HFF-Myc (cell line): ENCODE measurements at places on chromosomes 4 and X.
A peak's percentile ranks its signal among the peaks of the same experiment; 100 is the strongest.

- DNase-seq: no peak
Observed at GRCh38 chrX:135114392-135114791, 5.9 kb downstream of the ETDB start.

GRCh38 chr4:1099270-1099669 lies 14.1 kb downstream of the RNF212 start:
- no peak for DNase-seq

DNA sequence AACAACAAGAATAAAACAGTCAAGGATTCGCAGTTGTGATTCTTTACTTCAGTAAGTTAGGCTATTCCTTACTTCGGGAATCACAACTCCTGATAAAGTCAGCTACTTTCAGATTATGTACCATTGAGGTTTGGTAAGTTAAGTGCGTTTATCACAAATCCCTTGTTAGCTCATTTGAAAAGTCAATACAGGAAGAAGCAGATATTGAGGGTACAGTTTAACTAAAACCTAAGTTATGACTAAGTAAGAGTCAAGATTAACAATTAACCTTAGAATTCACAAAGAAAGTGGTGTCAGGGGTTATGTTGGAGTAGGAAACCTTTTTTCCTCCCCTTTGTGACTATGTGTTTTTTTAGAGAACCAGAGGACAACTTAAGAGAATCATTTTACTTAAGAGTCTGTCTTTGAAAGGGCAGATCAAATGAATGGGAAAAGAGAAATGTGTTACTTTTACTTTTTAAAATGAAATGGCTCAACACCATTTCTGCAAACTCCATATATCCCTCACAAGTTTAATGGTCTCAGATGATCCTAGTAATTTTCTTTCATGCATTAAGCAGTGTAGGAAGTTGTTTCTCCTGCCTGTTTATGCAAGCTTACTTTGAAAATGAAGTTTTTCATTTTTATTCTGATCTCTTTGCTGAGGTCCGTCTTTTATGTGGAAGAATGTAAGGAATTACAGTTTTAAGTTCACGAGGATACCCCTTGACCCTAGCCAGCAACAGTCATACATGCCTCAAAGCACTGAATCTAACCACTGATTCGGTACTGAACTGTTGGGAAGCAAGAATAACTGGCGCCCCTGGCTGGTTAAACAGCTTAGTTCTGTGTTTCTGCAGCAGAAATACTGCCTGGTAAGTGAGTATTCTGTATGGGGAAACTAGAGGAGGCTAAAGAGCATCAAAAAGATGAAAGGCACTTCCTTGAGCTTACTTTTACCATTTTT lies 211.7 kb downstream of the SLC4A4 start:
- peak; percentile 5 for DNase-seq

- no peak for DNase-seq
Observed at GRCh38 chr4:105666693-105667092, 41.8 kb downstream of the INTS12 start.

GRCh38 chr4:177473991-177474390 lies 31.8 kb upstream of the AGA start:
- DNase-seq: no peak

GRCh38 chr4:89434364-89434988 lies 126.9 kb upstream of the GPRIN3 start:
- no peak for DNase-seq

GRCh38 chr4:94678896-94679295 lies 78.9 kb upstream of the BMPR1B start:
- no peak for DNase-seq

GRCh38 chr4:185689407-185689806 lies 122.6 kb downstream of the SORBS2 start:
- DNase-seq: no peak

DNA sequence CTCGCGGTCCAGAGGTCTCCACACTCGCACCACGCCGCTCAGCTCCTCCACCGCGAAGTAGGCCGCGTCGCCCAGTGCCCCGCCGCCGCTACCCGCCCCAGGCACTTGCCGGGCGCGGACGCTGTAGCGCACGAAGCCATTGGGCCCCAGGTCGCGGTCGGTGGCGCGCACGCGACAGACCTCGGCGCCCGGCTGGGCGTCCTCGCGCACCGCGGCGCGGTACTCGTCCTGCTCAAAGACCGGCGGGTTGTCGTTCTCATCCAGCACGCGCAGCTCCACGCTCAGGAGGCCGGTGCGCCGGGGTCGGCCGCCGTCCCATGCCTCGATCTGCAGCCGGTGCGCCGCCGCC lies 1.4 kb downstream of the DCHS2 start:
- DNase-seq: no peak

DNA sequence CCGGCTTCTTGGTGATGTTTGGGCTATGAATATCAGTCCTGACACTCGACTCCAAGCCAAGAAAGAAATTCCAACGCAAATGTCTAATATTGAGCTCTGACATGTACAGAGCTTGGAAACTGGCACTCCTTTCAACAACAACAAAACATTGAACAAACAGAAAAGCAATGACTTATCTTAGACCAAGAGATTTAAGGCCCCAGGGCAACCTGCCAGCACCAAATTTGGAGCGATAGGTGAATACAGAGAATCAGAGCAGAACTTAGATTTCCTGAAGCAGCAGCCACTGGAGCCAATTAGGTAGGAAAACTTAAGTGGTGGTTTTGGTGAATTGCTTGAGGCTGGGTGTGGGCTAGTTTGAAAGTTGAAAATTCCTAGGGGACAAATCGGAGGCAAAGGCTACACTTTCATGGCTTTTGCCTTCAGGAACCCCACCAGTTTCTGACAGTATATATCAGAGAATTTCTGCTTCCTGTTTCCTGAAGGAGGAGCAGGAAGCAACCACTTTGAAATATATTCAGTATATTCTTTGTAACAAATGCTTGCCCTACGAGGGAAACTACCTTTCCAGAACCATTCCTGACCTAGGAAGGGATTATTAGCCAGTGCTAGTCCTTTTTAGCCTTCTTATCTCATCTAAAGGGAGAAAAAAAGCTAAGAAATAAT lies 10.1 kb upstream of the FMR1 start:
- no peak for DNase-seq

DNA sequence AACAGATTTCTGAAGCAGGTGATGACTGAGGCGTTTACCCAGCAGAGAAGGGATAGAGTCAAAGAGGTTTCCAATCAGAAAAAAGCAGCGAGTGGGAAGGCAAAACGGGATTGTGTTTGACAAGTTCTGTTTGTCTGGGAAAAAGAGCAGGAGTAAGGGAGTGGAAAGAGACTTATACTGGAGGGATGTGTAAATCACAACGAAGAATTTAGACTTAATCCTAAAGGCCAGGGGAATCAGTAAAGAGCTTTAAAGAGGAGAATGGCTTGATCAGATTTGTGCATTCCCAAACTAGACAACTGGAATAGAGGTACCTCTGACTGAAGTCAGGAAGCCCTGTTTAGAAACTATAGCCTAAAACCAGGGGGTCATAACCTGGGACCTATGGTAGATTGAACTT lies 31.5 kb upstream of the LRBA start:
- no peak for DNase-seq

DNA sequence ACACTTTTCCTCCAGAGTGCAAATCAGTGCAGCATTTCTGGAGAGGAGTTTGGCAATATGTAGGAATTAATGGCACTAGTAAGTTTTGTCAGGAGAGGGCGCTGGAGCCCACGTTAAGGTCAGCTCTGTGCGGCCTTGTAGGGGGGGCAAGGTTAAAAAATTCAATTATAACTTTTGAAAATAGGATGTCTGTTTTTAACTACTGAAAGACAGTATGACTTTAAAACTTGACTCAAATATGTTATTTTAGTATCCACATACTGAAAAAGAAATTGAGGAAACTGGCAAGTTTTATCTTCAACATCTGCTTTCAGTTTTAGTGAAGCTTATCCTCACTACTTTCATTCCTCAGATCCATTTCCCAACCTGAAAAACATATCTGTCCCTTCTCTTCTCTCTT lies 30.9 kb upstream of the HSD17B13 start:
- DNase-seq: peak; percentile 15

GRCh38 chrX:26032111-26032912 lies 105.8 kb upstream of the MAGEB18 start:
- DNase-seq: no peak

GRCh38 chrX:10926404-10926803 lies 184.7 kb upstream of the HCCS start:
- no peak for DNase-seq

DNA sequence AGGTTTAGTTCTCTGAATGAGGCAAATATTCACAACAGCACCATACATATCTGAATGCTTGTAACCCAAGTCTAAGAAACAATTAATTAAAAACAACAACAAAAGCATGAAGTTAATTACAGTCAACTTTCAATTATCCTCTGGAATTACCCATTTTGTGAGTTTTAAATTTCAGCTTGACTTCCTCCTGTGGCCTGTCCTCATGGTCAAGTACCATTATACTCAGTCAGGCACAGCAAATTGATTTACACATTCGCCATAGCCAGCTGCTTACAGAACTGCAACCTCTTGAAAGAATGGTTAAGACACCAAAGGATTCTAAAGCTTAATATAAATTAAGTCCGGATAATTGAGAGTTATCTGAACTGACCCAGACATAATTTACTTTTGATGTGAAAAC lies 306.5 kb downstream of the CAMK2D start:
- DNase-seq: no peak

GRCh38 chrX:1661922-1662221 lies 47.0 kb downstream of the ASMT start:
- no peak for DNase-seq

- no peak for DNase-seq
Observed at GRCh38 chr4:77493829-77494551, 111.6 kb upstream of the CXCL13 start.

DNA sequence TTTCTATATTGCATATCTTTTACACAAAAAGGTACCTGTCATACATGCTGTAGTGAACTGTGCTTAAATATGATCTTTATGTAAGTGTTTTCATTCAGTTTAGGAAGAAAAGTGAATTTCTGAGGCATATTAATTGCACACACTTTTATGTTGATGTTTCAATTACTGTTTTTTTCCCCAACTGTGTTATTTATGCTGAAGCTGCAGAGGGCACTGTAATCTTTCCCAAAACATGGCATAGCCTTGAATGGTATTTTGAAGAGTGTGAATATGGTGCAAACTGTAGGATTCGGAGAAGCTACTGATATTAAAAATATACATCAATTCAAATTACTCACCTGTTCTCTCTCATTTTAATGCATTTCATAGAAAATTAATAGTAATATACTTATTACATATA lies 6.0 kb upstream of the CENPE start:
- no peak for DNase-seq

GRCh38 chr4:165222651-165222994 lies 15.3 kb downstream of the KLHL2 start:
- DNase-seq: peak; percentile 73

GRCh38 chr4:80839281-80839680 lies 191.2 kb upstream of the BMP3 start:
- DNase-seq: no peak

- no peak for DNase-seq
Observed at GRCh38 chr4:159029481-159029880, 73.4 kb upstream of the RAPGEF2 start.

DNA sequence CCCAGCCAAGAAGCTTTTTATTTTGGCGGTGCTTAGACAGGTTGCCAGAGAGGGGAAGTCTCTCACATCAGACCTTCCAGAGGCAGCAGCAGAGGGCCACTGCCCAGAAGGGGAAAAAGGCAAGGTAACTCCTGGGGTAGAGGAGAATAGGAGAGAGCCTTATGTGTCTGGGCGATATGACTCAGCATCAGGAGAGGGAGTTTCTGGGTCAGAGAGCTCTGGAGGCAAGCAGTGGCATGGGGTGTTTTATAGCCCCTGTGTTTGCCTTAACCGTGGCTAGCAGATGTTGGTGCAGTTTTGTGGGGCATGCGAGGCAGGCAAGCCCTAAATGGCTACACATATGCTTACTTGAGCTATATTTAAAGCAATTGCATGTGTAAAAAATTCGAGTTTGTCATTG lies 8.3 kb upstream of the ZXDB start:
- no peak for DNase-seq

DNA sequence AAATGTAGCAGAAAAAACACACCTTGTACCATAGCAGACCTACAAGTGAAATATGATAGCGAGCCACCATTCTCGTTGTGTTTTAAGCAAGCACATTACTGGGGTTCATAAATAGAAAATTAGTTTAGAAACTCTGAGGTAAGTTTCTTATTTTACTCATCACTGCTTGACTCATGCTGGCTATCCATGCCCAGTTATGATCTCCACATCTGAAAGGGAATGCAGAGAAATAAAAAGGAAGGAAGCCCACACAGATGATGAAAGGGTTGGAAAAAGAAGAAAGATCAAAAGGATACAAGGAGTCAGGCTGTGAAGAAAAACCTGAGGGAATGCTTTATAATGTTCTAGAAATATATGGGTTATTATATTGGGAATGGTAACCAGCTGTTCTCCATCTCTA lies 54.5 kb downstream of the CAMK2D start:
- no peak for DNase-seq

DNA sequence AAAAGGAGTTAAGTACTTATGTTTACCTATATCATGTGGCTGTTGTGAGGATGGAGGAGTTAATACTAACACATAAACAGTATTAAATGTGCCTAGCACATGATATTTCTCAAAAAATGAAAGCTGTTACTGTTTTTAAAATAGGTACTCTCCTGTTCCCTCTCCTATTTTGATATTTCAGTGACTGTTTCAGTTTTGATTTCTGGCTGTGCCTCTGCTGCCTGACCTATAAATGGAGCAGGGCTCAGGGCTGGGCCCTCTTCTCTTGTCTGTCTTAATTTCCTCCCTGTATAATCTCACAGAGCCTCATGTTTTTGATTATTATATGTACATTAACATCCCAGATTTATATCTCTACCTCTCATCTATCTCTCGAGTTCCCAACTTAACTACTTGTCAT lies 93.3 kb downstream of the UGT8 start:
- no peak for DNase-seq

DNA sequence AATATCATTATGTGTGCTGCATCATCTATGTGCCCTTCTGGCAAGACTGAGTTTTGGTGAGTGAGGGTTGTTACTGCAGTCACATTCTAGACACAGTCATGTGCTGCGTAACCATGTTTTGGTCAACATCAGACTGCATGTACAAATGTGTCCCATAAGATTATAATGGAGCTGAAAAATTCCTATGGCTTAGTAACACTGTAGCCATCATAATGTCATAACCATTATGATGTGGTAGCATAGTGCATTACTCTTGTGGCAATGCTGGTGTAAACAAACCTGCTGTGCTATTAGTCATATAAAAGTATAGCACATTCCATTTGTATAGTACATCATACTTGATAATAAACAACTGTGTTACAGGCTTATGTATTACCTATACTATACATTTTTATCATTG lies 198.1 kb upstream of the NUDT6 start:
- DNase-seq: no peak

GRCh38 chr4:142404191-142404611 lies 441.9 kb downstream of the INPP4B start:
- no peak for DNase-seq

GRCh38 chr4:70728091-70728490 lies 6.3 kb downstream of the RUFY3 start:
- no peak for DNase-seq
